ENCODE measurements at places on chromosomes 16 and 17.
A peak's percentile ranks its signal among the peaks of the same experiment; 100 is the strongest.

GRCh38 chr17:80212109-80212508 is 8.0 kb downstream of the SGSH start:
- no peak for DNase-seq

DNA sequence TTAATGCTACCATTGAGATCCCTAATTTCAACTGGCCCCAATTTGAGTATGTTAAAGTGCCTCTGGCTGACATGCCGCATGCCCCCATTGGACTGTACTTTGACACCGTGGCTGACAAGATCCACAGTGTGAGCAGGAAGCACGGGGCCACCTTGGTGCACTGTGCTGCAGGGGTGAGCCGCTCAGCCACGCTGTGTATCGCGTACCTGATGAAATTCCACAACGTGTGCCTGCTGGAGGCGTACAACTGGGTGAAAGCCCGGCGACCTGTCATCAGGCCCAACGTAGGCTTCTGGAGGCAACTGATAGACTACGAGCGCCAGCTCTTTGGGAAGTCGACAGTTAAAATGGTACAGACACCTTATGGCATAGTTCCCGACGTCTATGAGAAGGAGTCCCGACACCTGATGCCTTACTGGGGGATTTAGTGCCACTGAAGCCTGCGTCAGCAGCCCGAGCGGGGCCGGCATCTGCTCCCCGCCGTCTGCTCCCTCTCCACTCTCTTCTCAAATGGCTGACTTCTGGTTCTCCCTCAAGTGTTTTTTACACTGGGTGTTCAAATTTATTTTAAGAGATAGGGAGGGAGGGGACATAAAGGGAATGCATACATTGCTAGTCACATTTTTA is 22.9 kb downstream of the DUSP14 start:
- DNase-seq = no peak

DNA sequence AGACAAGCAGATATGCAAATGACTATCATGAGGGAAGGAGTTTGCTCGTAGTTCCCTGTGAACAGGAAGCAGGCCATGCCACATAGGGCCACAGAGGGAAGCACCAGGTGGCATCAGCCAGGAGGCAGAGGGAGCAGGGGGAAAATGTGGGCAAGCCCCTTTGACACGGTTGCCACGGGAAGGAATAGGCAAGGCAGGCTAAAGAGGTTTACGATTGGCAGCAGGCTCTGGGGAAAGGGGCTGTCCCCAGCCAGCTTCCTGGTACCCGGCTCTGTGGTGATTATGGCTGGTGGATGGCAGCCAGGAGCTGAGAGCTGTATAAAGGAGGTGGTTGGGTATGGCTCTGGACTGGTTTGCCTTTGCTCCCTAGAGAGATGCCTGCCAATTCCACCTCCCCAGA is 848 bp downstream of the CES3 start:
- no peak for DNase-seq

DNA sequence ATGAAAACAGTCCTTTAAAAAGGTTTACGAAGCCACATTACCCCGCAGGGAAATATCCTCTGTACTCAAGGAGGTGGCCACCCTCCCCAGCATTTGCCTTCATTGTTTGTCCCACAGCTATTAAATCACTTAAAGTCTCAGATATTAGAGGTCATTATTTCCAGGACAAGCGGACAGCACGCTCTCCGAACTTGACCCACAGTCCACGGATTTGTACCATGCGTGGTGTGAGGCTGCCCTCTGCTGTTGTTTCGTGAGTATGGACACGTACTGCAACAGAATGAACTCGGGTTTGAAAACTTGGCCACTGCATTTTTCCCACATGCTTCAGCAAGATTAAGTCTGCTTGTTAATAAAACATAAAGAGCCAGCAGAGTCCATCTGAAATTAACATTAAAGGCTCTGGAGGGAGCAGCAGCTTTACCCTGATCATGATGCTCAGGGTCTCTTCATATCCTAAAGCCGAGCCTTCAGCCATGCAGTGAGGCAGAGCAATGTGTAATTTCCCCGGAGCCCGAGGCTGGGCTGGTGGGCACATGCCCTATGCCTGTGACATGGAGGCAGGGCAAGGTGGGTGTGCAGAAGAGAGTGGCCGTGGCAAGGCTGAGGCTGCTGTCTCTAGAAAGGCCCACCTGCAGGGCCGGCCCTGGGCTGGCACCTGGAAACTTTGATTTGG is 19.7 kb downstream of the MEAK7 start:
- DNase-seq = no peak

DNA sequence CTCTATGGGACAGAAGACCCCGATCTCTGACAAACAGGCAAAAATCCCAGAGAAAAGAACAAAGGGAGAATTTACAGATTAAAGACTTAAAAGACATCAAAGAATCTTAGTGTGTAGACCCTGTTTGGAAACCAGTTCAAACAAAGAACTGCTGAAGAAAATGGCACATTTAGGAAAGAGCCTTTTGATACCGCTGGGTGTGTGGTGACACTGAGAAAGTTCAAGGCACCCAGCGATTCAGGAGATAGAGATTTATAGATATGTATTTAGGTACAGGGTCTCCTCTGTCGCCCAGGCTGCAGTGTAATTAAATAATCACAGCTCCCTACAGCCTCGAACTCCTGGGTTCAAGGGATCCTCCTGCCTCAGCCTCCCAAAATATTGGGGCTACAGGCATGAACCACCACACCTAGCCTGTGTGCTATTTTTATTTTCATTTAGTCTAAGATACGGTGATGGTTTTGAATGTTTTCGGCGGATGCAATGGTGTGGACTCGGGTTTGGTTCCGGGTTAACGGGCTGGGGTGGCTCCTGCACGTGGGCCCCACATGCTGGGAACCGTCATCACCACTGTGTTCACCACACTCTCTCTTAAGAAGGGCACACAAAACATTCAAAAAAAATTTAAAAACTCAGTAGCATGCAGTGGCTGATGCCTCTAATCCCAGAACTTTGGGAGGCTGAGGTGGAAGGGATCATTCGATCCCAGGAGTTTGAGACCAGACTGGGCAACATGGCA is 114.0 kb downstream of the ZNF778 start:
- no peak for DNase-seq

GRCh38 chr16:54694651-54695050 is 236.0 kb upstream of the IRX5 start:
- no peak for DNase-seq

DNA sequence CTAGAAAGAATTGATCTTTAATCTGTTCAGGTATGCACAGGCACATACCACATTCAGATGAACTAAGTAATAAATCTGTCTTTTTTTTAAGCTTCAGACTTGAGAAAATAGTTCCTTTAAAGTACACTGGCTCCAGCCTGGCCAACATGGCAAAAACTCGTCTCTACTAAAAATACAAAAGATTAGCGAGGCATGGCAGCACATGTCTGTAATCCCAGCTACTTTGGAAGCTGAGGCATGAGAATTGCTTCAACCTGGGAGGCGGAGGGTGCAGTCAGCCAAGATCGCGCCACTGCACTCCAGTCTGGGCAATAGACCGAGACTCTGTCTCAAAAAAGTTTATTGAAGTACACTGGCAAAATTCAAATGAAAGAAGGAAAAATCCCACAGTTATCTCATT is 111.0 kb upstream of the NETO2 start:
- no peak for DNase-seq

DNA sequence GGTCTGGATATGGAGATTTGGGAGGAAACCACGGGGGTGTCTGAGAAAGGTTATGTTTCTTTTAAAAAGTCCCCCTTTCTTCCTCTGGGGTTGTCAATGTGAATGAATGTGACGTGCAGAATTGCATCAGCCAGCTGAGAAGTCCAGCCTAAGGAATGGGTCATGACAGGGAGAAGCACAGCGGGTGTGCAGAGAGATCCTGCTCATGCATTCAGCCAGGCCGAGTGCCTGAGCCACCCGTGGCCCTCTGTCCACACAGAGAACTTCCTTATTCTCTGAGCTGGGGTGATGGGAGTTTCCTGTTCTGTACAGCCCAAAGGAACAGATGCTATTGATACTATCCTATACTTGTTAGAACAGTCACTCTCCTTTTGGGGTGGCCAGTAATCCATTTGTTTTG is 117.9 kb downstream of the CPPED1 start:
- no peak for DNase-seq

DNA sequence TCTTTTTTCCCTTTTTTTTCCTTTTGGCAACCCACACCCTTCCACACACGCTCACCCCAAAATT is at the start of gene NLK:
NLK (plus strand) TSS at position 21 of the 64 bp plus-strand sequence. CDS start 197 bp downstream, outside the sequence.
- DNase-seq = no peak

- no peak for DNase-seq
These were observed 44.8 kb downstream of the RNF135 start for GRCh38 chr17:31015639-31016038.

DNA sequence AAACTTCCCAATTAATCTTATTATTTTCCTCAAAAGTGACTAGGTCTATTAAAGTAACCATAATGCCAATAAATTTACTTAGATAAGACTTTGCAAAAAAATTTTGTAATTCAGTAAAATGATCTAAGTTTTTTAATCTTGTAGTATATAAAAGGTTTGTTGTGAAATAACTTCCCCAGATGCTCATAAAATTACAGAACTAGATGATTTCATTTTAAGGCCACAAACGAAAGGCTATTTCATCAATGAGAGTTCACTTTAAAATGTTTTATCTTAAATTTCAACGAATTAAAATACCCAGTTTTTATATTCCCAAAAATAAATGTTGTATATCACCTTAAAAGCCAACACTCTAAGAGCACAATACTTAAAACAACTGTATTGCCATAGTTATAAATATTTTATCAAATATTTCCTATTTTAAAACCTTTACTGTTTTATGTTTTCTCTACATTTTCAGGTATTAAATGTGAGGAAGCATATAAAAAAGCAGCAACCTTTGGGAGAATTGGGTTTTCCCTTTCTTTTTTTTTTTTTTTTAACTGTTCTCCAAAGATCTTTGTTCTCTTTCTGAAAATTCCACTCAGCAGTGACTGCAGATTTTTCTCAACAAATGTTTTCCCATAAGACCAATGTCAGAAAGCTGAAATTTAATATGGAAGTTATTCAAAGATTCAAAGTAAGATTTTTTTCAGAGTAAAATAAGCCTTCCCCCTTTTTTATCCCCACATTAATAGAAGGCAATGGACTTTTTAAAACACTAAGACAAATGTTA is 169.9 kb downstream of the CYB561 start:
- DNase-seq = no peak

DNA sequence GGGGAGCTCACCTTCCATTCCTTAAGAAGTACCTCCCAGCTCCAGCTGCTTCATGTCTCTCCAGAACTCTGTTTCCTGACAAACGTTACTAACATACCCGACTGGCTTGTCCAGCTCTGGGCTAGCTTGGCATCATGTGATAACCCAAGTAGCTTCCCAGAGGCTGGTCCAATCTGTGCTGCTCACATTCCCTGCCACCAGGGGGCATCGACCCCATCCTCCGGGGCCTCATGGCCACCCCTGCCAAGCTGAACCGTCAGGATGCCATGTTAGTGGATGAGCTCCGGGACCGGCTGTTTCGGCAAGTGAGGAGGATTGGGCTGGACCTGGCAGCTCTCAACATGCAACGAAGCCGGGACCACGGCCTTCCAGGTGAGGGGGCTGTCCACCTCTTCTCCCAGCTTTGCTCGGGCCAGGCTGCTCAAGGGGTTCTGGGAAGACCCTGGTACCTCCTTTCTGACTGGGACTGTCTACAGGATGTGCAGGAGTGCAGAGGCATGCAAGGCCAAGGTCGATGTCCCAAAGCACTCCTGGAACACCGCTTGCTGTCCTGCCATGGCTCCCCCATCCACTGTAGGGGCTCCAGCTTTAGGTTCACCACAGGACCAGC is 7.6 kb downstream of the EPX start:
- peak; percentile 34 for DNase-seq

DNA sequence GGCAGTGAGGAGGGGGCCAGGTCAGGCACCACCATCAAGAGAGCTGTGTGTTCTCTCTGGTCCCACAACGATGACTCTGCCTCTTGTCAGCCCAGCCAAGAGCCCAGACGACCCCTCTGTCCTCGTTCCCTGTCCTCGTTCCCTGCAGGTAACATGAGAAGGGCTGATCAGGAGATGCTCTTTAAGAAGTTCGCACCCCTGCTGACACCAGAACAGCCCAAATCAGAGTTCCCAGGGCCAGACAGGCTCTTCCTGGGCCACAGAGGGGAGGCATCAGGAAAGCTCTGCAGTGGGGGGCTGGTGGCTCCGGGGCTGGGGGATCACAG is 13.5 kb upstream of the DNAI2 start:
- no peak for DNase-seq

DNA sequence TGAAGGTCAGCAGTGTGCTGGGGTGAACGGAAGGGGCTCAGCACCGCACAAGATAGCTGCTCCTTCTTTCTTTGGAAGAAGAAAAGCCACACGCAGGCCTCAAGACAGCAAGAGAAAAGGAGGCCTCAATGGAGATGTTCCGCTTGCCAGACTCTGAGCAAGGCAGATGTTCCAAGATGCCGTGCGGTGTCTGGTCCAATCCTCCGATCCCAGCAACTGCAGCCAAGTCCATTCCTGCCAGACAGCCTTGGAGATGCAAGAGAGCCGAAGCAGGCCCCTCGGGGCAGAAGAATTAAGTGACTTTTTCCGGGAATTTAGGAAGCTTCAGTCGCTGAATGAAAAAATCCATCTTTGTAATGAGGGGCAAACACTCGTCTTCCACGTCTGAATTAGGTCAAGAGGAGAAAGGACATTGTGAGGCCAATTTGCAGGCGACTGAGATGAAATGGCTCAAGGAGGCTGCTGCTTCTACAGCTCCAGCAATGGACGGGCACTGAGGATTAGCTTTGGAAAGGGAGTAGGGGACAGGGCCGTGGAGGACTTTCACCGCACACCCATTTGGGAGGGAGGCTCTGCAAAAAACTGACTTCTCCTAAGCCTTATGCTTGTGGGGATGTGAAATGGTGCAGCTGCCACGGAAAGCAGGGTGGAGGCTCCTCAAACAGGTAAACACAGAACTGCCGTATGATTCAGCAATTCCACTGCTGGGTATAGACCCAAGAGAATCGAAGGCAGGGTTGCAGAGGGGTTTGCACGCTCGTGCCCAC is 44.7 kb downstream of the RPH3AL start:
- DNase-seq = no peak

- DNase-seq = no peak
These were observed 234.1 kb downstream of the FOXL1 start for GRCh38 chr16:86812363-86812970.

DNA sequence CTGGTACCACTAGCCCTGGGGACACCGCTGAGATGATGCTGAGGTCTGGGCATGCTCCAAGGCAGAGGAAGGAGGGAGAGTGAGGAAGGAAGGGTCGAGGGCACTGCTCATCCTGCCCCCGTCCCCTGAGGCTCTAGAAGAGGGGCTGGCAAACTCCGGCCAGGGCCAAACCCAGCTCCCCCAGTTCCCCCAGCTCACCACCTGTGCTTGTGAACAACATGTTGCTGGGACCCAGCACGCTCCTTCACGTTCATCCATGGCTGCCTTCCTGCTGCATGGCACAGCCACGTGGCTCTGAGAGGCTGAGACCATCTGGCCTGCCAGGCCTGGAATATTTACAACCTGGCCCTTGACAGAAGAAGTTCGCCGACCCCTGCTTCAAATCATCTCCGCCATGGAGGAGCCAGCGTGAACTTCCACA is 81.2 kb downstream of the RBFOX3 start:
- no peak for DNase-seq

- no peak for DNase-seq
These were observed 12.4 kb downstream of the MRPL58 start for GRCh38 chr17:75024686-75025397.

GRCh38 chr16:81237282-81237681 is 1.2 kb upstream of the BCO1 start:
- DNase-seq = no peak
